ENCODE measurements at places on chromosomes 3 and 15.

DNA sequence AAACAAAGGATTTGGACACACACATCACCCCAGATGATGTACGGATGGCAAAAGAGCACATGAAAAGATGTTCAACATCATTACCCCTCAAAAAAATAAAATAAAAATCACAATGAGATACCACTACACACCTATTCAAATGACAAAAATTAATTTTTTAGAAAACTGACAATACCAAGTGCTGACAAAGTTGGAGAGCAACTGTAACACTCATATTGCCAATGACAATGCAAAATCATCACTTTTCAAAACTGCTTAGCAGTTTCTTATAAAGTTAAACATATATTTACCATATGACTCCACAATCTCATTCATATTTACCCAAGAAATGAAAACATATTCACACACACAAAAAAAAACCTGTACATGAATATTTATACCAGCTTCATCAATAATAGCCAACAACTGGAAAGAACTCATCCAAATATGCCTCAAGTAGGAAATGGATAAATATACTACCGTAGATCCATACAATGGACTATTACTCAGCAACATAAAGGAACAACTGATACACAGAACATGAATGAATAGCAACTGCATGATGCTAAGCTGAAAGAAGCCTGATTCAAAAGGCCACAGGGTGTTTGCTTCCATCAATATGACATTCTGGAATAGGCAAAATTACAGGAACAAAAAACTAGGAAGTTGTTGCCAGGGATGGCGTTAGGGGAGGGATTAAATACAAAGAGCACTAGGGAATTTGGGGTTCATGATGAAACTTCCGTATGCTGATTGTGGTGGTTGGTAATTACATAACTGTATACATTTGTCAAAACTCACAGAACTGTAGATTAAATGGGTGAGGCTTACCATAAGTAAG, 1.3 kb downstream of the FSIP1 start:
- DNase-seq = no peak
- H3K27ac ChIP-seq = peak overlapping the region; percentile 96
- H3K4me1 ChIP-seq = peaks cover 44% of the 10 kb centered on the region
- H3K36me3 ChIP-seq = no peaks in the 10 kb centered on the region
- H3K27me3 ChIP-seq = peaks cover 7% of the 10 kb centered on the region

GRCh38 chr15:53072077-53072476, 281.9 kb upstream of the ONECUT1 start:
- no peak overlapping the region for H3K4me3 ChIP-seq
- H3K36me3 ChIP-seq = no peaks in the 10 kb centered on the region
- peaks cover 2% of the 10 kb centered on the region for H3K27me3 ChIP-seq
- no peak for DNase-seq
- H3K4me1 ChIP-seq = no peaks in the 10 kb centered on the region

DNA sequence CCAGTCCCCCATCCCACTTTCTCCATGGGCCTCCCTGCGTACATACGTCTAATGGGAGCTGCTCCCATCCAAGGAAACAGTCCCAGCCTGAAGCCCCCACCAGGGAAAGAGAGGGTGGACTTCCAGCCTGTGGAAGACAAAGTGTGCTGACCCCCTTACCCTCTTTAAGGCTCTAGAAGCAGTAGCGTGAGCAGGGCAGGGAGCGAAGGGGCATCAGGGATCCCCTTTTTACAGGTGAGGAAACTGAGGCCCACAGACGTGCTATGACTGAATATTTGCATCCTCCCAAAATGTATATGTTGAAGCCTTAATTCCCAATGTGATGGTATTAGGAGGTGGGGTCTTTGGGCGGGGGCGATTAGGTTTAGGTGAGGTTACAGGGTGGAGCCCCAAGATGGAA, 83.4 kb downstream of the TOP2B start:
- H3K27ac ChIP-seq = no peak overlapping the region
- H3K4me3 ChIP-seq = no peak overlapping the region
- DNase-seq = no peak
- peaks cover 7% of the 10 kb centered on the region for H3K27me3 ChIP-seq
- no peaks in the 10 kb centered on the region for H3K36me3 ChIP-seq

DNA sequence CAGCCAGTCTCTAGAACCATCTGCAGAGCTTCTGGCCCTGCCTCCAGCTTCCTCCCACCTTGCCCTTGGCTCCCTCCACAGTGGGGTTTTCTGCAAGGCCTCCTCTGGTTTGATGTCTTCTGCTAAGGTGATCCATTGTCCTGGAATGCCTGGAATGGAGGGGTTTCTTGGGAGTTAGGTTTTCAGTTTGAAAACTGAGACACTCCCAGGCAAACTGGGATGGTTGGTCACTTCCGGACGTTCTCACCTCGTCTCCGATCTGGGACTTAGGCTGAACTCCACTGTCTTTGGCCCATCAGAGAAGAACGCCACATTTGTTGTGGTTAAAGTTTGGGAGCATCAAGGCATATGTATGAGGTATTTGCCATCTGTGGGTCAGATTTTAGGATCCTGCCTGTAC, 77.4 kb upstream of the KLHL25 start:
- peaks cover 5% of the 10 kb centered on the region for H3K27me3 ChIP-seq
- H3K4me1 ChIP-seq = peaks cover 10% of the 10 kb centered on the region
- no peaks in the 10 kb centered on the region for H3K36me3 ChIP-seq
- no peak for DNase-seq

GRCh38 chr3:85627932-85628331, 669.1 kb downstream of the CADM2 start:
- no peak overlapping the region for H3K4me3 ChIP-seq
- H3K4me1 ChIP-seq = no peaks in the 10 kb centered on the region
- no peak for DNase-seq
- no peak overlapping the region for H3K27ac ChIP-seq
- H3K27me3 ChIP-seq = no peaks in the 10 kb centered on the region

- peaks cover 4% of the 10 kb centered on the region for H3K27me3 ChIP-seq
- DNase-seq = no peak
- H3K36me3 ChIP-seq = peaks cover 6% of the 10 kb centered on the region
Observed at GRCh38 chr3:108281670-108282069, 14.7 kb upstream of the HHLA2 start.

Data from immature natural killer cell (primary cell).